Pulmonary artery endothelial cell (primary cell): ENCODE measurements at places on chromosomes 7 and 10. TPM values are rescaled to one million over a fixed set of nuclear protein-coding genes. Genes with fewer than 3 reads are reported as not detected.

The HSPA12A gene
- total RNA-seq: 0.13 and 0.42 TPM in 2 replicates

DNA sequence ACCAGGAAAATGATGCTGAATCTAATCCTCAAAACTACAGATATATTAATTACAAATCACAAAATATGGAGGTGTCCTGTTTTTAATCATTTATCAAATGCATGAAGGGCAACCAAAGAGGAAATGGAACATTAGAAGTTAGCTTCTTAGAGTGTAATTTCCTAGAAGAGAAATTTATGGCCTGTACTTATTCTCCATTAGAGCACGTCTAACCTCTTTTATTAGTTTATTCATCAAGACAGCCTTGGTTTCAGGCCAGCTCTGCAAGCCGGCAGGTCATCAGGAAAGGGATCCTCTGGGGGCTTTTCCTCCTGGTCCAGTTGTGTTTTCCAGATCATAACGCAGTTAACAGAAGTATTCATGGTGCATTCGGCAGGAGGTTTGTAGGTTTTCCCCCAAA, 517.6 kb downstream of the KCNMA1 start:
- DNase-seq: no peak

DNA sequence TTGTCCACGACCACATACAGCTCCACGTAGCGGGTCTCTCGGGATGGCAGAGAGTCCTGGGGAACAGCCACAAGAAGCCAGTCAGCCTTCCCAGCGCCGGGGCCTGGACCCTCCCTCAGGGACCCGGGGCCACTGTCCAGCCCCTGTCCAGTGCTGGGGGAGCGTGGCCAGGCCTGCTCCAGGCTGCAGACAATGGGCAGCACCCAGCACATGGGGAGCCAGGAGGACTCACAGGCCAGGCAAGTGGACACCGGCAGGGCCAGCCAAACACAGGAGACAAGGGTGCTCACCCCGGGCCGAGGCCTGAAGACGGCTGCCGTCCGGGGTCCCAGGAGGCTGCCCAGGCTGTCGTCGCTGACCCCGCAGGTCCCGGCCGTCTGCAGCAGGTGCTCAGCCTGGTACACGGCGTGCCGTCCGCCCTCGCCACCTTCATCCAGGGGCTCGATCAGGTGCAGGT, 3.7 kb downstream of the ADAM8 start:
- no peak for DNase-seq

The LOXL4 gene
- total RNA-seq: 1.1 and 1.3 TPM in 2 replicates

The SPRN gene
- total RNA-seq: not detected in 2 replicates
